Aortic smooth muscle cell (primary cell): ENCODE measurements at places on chromosomes 3 and 15. TPM values are rescaled to one million over a fixed set of nuclear protein-coding genes. Genes with fewer than 3 reads are reported as not detected.

The VGLL4 gene
- 81.0 and 106 TPM in 2 replicates for total RNA-seq

The CASR gene
- not detected in 2 replicates for total RNA-seq

The IGSF11 gene
- under 0.01 TPM in 1 of 2 replicates, not detected in the other for total RNA-seq

The PCLAF gene
- total RNA-seq: 18.5 and 38.1 TPM in 2 replicates

The KY gene
- total RNA-seq: 5.9 and 7.9 TPM in 2 replicates

The DISP2 gene
- 0.13 and 0.25 TPM in 2 replicates for total RNA-seq
